ENCODE measurements at places on chromosomes 6 and 20.
A peak's percentile ranks its signal among the peaks of the same experiment; 100 is the strongest.

DNA sequence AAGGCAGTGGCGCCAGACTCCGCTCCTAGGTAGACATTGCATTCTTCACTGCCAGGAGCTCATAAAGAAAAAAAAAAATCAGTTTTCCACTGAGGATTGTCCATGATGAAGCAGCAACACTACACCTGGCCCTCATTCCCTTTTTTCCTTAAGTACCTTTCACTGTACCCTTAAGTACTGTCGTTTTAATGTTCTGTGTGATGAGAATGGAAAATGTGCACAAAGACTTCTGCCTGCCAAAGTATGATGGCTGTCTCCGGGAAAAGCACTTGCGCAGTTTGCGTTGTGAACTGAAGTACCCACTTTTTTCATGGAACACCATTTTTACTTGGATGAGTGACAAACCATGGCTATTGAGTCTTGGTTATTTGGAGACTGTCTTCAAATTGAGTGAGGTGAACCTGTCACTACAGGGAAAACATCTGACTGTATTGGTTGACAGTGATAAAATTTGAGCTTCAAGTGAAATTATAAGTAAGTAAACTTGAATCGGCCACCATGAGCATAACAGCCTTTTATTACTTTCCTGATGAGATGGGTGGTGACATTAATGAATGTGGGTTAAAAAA, 104.8 kb downstream of the NCOA3 start:
- DNase-seq = no peak

DNA sequence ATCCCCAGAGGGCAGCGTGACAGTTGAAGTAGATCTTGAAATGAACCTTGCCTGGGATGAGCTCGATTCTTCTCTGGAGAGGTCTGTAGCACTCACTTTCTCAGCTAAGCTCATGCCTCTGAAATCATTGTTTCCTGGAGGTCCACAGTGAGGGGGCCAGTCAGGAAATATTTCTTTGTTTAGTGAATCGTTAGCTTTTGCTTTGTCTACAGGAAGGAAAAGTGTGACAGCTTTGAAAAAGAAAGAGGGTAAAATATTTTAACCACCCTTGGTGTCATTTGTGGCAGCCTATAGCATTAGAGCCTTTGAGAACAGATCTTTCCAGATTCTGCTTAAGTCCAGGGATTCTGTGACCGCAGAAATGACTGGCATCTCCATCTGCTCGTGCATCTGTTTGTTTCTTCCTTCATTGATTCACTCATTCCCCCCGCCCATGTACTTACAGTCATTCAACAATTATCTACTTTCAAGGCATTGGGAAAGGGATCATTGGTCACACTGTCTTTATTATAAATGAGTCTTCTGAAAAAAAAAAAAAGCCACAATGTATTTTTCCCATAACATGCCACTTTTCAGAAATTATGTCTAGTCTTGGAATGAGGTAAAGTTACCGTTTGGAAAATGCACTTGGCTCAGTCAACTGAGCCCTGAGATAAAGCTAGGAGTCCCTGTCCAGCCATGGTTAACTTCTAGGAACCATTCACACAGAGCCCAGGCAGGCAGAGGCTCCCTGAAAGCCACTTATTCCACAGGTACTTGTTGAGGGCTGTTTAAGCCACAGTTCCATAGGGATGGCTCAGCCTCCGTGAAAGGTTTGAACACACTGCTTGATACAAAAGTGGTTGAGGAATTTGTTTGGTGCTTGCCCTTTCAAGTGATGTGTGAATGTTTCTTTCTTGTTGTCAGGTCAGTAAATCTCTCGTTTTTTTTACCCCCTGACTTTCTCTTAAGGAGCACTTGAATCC, 86.0 kb downstream of the TIAM2 start:
- DNase-seq = no peak

GRCh38 chr6:32668226-32668747, 1.8 kb upstream of the HLA-DQB1 start:
- DNase-seq = peak; percentile 24

DNA sequence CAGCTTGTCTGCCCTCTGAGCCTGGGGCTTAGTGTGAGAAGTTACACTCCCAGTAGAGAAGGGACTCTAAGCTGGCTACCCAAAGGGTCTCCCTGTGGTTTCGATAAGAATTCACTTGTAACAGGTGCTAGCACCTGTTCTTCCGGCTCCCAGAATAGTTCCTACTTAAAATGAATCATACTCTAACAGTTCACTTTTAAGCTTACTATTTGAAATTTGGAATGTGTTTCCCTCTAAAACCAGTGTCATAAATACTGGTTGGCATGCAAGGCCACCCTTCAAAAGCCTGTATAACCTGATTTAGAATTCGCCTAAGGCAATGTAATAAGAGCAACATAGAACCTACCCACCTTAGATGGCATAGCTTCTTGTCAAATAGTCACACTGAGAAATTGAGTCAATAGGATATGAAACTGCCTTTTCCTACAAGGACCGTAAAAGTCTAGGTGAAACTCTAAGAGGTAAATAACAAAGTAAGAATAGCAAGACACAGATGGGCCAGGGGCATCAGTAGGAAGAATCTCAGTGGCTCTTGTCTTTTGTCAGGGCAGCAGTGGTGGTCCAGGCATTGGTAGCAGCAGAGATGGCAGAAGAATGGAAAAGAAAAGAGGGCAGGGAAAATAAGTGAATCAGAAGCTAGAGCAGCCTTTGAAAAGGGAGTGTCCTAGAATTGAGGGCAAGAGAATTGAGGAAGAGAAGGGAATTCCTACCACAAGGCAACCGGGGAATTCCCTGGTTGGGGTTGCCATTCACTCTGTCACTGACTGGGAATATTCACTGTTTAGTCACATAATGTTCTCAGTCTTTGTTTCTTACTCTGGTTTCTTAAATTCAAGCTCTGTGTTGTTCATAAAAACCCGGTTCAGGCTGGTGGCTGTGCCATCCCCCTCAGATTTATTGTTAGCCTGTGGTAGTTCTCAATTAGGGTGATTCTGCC, 91.5 kb downstream of the HIVEP2 start:
- DNase-seq = no peak

DNA sequence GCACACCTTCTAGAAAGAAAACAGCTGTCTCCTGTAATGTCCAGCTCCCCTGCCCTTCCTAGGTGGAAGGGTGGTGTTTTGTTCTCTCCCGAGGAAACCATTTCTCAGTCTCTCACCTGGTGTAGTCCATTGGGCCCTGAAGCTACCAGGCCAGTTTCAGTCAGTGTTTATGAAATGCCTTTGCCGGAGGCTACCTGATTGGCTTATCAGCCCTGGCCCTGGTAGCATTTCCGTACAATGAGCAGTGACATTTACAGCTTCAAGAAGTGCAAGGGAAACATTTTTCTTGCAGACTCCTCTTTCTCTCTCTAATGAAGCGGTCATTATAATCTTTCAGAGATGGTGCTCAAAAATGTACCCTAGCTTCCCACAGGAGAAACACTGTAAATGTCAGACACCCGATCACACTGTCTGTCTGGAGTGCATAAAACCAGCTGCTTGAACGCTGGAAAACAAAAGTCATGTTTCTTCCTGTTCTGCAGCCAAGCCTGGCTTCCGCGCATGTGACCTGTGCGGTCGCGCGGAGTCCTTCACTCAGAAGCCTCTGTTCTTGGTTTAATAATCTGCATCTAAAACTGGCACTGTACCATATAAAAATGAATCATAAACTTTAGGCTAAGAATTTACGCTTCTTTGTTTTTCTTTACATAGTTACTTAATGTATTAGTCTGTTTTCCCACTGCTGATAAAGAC, 28.4 kb upstream of the SAYSD1 start:
- no peak for DNase-seq

GRCh38 chr20:32894026-32894483, 35.3 kb downstream of the EFCAB8 start:
- DNase-seq = peak; percentile 24

DNA sequence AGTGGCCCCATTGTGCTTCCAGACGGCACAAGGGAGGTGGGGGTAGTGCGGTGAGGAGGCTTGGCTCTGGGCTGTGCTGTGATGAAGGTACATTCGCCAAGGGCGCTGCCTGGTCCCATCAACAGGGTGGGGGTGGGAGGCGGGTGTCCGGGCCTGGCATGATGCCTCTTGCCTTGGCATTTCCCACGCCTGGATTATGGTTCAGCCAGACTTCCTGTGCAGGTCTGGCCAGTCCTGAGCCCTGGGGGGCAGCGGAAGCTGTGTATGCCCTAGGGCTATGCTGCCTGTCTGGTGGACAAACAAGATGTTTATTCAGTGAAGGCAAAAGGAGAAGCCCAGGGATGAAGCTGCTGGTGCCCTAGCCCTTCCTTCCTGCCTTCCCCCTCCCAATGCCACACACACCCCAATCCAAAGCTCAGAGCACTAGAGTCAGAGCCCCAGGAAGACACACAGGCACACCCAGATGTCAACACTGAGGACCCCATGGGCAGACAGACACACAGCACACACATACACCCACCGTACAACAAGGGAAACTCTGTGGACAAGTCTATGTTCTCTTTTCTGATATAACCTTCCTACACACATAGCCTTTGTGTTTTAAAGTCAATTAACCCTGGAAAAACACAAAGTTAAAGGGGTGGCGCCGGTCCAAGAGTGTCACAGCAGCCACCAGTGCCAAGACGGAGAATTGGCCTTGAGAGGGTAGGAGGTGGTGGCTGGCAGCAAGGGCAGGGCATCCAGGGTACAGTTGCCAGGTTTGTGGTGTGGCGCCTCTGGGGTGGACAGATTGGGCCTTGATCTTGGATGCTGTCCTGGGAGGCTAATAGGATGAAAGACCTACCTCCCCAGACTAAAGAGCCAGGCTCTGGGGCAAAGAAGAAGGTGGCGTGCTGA, 54.7 kb upstream of the SAYSD1 start:
- no peak for DNase-seq

- no peak for DNase-seq
These were observed 6.6 kb downstream of the CDC25B start for GRCh38 chr20:3802524-3803239.

GRCh38 chr6:39339868-39340550, 17.5 kb upstream of the KCNK16 start:
- DNase-seq = no peak

GRCh38 chr20:50968289-50968688, 9.7 kb downstream of the MOCS3 start:
- DNase-seq = no peak

GRCh38 chr20:43915211-43916072, 790 bp downstream of the TOX2 start:
- DNase-seq = peak; percentile 41

GRCh38 chr6:10395171-10395703, 19.6 kb downstream of the TFAP2A start:
- no peak for DNase-seq

DNA sequence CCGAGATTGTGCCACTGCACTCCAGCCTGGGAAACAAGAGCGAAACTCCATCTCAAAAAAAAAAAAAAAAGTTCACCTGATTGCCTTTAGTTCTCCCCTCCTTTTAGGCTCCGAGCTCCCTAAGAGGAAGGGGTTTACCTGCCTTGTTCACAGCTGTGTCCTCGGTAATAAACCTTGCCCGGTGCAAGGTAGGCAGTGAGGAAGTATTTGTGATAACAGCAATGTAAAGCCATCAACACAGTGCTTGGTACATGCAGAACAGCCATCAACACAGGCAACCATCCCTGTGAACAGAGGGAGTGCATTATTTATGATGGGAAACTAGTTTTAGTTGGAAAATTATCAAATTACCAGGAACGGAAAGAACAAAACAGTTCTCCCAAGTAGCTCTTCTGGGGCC, 1.8 kb upstream of the SPO11 start:
- no peak for DNase-seq

DNA sequence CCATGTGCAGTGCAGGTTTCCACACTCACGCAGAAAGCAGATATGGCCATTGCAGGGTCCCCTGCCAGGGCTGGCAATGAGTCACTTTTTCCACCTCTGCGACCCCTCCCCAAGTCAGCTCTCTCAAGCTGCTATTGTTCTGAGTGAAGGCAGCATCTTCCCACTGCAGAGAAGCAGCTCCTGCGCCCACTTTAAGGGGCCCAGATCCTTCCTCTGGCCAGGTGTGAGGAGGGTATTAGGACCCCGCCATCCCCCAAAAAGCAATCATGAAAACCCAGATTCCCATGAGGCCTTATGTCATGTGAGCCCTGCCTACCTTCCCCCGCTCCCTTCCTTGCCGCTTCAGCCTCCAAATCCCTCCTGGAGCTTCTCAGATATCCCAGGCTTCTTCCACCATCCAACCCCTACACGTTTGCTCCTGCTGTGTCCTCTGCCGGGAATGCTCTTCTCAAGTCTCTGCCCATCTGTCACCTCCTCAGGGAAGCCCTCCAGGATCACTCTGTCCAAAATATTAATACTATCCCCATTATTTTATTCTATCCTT, 220.3 kb downstream of the NFATC2 start:
- DNase-seq = no peak

- DNase-seq = no peak
These were observed 6.4 kb upstream of the EXOC2 start for GRCh38 chr6:699319-699718.

DNA sequence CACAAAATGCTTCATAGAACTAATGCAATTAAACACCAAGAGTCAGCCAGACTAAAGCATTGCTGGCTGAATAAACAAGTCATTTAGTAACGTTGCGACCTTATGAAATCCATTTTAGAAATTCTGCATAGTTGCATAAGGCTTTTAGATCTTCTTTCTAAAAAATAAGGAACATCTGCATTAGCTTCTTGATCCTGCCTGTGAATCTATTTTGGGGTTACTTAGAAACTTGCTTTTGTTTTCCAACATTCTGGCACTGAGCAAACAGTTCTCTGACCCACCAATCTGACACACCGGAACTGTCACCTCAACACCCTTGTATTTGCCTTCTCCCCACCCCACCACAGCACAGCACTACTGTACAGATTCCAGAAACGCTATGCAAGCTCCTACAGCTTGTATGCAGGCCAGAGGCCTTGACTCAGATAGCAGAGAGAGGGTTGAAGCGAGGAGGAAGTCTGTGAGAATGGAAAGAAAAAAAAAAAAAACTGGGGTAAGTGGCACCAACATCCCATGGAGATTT, 55.0 kb downstream of the KIF13A start:
- no peak for DNase-seq

- peak; percentile 42 for DNase-seq
These were observed 4.5 kb downstream of the TP53INP2 start for GRCh38 chr20:34708621-34709043.

DNA sequence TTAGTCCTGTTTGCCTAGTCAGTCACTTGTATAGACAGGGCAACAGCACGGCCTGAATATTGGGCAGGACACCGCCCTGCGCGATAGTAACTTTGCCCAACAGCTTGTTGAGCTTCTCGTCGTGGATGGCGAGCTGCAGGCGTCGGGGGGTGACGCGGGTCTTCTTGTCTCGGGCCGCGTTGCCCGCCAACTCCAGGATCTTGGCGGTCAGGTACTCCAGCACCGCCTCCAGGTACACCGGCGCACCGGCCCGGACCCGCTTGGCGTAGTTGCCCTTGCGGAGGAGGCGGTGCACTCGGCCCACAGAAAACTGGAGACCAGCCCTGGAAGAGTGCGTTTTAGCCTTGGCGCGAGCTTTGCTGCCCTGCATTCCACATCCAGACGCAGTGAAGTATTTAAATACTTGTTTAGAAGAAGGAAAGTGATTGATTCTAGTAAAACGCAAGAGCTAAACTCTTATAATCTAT, 92.8 kb upstream of the BTN3A2 start:
- DNase-seq = peak; percentile 59
